ENCODE measurements at places on chromosomes 6 and 20.

GRCh38 chr6:168139121-168139520 is 60.1 kb upstream of the FRMD1 start:
- no peak for DNase-seq

DNA sequence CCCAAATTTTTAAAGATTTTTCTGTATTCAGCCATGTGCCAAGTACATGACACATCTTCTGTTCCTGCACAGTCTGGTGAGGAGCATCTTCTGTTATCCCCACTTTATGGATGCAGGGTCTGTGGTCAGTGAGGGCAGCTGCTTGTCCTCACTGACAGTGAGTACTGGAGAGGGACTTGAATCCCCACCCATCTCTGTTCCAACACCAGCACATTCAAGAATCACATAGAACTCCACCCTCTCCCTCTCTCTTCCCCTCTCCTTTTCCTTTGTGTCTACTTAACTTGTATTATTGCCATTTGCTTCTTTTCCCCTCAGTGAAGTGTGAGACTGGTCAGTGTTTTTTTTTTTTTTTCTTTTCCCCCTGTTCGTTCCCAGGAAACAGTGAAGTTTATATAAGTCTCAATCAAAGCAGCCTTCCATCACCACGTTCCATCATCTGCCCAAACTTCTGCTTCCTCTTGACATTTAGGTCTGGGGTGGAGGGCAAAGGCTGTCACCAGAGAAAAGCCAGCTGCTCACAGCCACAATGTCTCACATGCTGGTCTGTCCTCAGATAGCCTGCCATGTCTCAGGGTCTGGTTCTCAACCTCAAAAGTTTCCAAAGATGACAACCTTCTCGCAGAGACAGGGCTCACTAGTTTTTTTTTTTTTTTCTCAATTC is 110.0 kb upstream of the SSTR4 start:
- no peak for DNase-seq

DNA sequence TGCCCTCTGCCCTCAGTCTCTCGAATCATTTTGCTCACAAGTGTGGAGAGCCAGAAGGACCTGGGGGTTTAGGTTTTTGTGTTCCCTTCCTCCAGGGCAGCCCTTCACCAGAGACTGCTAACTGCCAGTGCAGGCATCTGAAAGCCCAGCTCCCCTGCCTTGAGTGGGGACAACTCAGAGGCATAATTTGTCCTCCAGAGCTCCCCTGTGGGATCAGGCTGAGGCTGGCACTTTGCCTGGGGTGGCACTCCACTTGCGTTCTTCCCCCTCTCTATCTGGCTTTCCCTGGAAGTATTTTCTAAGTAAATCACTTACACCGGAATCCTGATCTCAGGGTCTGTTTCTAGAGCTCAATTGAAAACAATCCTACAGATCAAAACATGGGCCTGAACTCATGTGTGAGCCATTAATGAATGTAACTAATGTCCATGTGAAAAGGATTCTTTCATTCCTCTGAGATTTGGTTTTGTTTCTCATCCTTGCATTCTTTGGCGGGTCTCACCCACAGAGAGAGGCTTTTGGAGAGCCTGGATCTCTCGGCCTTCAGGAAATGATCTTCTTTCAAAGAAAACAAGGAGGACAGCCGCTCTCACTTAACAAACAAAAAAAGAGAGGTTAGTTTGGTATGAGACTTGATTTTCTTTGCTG is 125.7 kb upstream of the RIPOR2 start:
- DNase-seq = peak; percentile 92

DNA sequence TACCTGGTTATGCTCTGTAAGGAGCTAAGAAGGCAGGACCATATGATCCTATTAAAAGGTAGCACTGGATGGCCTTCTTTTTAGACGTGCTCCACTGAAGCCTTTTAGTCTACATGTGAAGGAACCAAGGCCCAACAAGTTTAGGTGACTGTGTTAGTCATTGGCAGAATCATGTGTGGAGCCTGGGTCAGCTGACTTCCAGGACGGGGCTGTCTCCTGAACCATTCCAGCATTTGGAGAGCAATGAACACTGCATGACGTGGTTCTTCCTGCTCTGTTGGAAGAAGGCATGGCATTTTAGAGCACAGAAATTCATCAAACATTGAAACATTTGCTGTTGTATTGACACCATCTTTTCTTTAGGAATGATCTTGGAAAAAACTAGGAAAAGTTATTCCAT is 87.8 kb upstream of the TIAM2 start:
- DNase-seq = no peak

DNA sequence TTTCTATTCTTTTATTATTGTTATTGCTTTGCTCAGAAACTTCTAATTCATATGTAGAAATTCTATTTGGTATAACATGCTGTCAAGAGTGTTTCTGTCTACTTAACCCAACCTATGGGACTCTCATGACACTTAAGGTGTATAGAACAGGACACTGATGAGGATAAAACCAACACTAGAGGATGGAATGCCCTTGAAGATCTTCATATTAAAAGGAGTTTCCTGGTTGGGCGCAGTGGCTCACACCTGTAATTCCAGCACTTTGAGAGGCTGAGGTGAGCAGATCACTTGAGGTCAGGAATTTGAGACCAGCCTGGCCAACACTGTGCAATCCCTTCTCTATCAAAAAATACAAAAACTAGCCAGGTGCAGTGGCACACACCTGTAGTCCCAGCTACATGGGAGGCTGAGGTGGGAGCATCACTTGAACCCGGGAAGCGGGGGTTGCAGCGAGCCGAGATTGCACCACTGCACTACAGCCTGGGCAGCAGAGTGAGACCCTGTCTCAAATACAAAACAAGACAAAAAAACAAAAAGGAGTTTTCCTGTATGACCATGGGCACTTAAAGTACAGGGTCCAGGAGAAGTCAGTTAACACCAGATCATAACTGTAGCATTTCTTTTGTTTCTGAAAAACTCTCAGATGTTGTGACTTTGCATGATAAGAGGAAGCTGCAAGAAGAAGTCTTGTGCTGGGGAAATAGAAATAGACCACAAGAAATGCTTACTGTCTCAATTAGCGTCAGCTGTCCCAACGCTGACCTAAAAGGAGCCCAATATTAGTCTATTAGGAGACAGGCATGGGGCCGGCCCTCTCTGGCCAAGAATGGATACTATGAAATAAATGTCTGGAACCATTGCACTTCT is 38.9 kb upstream of the CD2AP start:
- DNase-seq = no peak

- DNase-seq = no peak
Observed at GRCh38 chr20:42972591-42972990, 217.1 kb downstream of the PTPRT start.

- no peak for DNase-seq
Observed at GRCh38 chr6:159445351-159445750, 247.7 kb downstream of the SOD2 start.

- DNase-seq = no peak
Observed at GRCh38 chr6:107731422-107732319, 92.4 kb downstream of the SCML4 start.

GRCh38 chr20:34663213-34663943 is 13.5 kb downstream of the PIGU start:
- DNase-seq = no peak

DNA sequence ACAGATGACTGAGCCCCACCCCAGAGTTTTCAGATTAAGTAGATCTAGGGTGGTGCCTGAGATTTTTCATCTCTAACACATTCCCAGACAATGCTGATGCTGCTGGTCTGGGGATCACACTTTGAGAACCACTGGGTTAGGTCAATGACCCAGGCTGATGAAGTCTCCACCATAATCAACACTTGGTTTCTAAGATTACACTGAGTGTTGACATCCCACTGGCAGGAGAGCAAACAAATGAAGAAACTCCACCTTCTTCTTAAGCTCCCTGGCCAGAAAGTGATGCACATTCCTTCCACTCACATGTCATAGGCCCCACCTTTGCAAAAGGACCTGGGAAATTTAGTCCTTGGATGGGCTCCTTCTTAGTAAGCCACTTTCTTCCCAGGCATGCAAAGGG is 53.1 kb downstream of the MAFB start:
- no peak for DNase-seq

- DNase-seq = no peak
Observed at GRCh38 chr6:165716886-165717285, 53.8 kb upstream of the PDE10A start.

- no peak for DNase-seq
Observed at GRCh38 chr6:10453596-10453995, 38.7 kb upstream of the TFAP2A start.

DNA sequence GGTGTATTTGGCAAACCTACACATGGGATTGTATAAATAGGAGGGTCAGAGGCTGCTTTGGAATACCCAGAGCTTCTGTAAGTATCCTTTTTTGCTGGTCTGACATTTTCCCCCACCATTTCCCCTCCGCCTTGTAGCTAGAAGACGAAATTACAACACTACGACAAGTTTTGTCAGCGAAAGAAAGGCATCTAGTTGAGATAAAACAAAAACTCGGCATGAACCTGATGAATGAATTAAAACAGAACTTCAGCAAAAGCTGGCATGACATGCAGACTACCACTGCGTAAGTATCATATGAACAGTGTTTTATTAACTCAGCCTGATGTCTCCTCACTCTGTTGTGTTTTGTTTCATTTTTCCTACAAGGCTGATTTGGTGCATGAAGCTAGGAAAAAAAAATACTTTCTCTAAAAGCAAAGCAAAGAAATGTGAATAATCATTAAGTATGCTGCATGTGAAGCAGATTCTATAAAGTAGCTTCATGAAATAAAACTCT is 72.7 kb downstream of the HDDC2 start:
- DNase-seq = no peak

DNA sequence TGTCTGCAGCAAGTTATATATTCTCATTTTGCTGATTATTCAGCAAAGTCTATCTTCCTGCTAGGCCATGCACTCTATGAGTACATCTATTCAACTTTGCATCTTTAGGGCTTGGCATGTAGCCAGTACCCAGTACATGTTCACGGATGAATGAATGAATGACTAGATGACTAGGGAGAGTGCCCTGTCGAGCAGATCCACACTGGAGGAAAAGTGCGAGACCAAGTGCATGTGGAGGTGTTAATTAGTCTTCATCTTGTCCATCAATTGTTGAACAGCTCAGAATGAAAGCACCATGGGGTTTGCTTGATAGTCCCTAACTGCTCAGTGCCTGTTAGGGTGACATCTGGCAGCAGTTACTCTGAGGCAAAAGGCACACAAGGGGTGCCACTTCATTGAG is 30.4 kb downstream of the TM9SF4 start:
- DNase-seq = no peak

DNA sequence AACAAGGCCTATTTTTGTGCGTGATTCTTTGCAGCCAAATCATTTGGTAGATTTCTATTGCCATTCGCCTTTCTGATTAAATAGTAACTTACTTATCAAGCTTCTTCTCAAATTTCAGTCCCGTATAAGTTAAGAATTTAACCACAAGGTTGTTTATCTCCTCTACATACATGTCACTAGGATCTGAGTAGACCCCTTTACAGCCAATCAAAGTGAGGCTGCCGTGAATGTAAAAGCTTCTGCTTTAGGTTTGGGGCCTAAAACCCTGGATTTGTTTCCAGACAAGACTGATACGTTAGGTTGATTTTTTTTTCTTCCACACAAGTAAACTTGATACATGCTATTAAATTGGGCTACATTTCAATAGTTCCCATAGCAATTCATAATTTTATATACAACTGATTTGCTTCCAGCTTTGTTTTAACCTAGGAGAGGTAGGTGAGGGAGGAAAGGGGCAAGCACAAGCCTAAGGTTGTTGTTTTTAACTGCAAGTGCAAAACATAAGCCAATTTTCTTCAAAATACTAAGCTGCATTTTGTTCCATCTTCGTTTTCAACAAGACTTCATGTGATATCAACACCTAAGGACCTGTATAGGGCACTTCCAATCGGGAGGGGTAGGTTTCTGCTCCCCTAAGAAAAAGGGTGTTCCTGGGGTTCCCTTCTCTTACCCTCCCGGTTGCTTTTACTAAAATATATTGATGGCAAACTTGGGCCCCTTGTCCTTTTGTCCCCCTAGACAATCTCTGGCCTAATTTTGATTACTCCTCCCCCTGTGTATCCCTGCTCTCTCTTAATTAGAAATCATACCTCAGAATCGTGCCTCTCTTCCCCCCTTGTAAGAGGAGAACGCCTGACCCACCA is 1.7 kb downstream of the RANBP9 start:
- peak; percentile 47 for DNase-seq

DNA sequence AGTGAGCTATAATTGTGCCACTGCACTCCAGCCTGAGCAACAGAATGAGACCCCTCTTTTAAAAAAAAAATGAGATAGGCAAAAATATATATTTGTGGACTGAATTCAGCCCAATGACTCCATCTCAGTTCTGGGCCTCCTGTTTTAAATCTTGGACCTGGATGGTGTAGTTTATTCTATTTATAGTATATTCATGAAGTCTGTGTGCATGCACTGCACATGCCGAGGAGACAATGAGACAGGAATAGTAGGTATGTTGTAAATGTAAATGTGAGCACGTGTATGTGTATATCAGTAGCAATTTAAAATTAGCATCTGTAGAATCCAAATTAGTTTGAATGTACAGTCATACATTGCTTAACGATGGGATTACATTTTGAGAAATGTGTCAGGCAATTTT is 91.0 kb downstream of the TBC1D7 start:
- DNase-seq = no peak

DNA sequence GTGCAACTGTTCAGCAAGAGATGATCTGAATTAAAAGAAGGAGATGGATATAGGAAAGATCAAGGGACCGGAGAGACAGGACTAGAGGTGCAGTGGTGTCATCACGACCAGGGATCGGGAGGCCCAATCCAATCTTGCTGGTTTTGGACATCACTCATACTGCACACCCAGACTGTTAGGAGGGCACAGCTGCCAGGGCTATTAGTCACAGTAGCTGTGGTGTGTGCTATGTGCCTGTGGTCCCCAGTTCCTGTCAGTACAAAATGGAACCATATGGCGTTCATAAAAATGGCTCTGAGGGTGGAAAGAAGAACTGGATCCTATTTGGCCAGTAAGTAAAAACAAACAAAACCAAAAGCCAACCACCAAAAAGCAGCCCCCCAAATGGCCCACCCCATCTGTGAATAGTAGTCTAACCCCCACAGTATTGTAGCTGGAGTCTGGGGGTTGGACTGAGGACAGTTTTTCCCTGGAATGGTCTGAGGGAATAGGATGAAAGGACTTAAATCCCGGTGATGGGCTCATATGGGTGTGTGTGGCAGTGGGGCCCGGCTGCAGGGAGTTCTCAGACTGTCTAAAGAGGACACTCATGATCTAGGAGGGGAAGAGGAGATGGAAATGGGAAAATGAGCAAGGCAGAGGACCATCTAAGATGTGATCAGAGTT is 9.3 kb upstream of the NNAT start:
- peak; percentile 95 for DNase-seq

GRCh38 chr6:474453-475185 is 83.1 kb downstream of the IRF4 start:
- peak; percentile 12 for DNase-seq
